ENCODE measurements at places on chromosomes 6 and 20.
A peak's percentile ranks its signal among the peaks of the same experiment; 100 is the strongest.

DNA sequence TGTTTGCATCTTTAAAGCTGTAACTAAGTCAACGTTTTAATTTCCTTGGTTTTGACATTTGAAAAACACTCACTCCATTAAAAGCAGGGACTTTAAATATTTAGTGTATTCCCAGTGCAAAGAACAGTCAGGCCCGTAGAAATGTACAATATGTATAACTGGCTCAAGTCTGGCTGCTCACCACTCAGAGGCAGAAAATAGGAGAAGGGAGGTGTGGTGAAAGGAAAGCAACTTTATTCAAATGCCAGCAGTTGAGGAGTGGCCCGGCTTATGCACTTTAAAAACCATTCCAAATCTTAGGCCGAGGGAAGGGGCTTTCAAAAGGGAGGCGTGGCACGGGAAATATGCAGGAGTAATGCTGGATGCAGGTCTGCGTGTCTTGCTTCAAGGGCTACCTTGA, 120.6 kb downstream of the TMEM200A start:
- DNase-seq = no peak

DNA sequence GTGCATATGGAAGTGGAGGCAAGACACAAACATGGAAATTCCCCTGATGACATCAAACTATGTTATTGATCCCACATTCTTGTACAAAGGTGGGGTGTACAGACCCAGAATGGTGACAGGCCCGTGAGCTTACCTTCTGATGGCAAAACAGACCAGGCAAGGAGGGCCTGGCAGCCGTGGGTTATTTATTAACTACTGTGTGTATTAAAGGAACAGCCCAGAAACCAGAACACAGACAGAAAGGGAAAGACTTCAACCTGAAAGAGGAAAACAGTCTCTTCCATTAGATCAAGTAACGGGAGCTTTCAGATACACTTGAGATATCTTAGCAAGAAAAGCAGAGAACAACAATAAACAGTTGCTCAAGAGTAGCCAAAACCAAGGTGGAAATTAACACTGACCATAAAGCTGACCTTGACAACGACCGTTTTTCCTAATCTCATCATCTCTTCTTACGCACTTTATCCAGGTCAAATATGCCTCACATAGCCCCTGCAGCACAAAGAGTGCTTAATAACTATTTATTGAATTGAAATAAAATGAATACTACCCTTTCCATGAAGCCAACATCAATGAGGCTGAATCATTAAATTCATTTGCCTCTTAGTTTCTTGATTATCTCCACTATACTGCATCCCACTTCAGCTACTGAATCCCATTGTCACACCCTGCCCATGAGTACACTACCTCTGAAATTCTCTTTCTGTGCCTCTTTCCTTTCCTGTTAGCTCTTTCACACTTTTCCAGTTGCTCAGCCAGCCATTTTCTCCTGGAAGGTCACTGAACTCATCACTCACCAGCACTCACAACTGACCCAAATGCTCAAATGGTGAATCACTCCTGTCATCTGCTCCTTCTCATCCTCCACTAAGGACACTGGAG, 67.4 kb downstream of the MOXD1 start:
- DNase-seq = no peak

DNA sequence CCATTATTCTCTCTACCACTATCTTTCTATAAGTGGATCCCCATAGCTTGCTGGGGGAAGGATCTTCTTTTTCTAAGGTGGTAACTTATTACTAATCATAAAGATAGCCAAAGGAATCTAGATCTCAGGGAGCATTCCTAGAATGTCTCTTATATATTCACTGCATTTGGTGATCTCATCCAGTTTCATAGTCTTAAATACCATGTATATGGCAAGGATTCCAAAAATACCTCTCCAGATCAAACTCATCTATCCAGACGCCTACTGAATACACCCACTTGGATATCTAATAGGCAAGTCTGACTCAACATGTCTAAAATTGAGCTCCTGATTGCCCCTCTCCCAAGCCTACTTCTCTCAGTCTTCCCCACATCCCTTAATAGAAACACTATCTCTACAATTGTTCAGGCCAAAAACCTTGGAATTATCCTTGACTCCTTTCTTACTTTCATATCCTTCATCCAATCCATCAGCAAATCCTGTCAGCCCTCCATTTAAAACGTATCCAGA, 264.4 kb downstream of the HACE1 start:
- no peak for DNase-seq

- no peak for DNase-seq
These were observed 416.6 kb downstream of the DHX35 start for GRCh38 chr20:39378776-39379175.

GRCh38 chr20:31440012-31440659, at the start of gene DEFB123:
DEFB123 (plus strand) TSS chr20:31440632; CDS start chr20:31440699, 67 bp downstream.
- no peak for DNase-seq

DNA sequence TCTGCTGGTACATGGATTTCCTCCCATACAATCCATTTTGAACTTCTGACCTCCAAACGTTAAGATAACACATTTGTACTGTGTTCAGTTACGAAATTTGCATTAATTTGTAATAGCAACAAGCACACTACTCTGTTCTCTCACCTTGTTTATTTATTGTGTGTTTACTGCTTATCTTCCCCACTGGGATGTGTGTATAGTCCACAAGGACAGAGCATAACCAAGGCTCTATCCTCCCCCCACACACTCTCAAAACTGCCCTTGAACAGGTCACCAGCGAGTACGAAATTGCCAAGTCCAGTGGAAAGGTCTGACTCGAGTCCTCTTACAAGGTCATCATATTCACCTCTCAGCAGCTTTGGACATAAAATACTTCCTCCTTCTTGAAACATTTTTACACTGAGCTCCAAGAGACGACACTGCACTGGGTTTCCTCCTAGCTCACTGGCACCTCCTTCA, 18.6 kb downstream of the ADTRP start:
- DNase-seq = no peak

- no peak for DNase-seq
These were observed 5.7 kb upstream of the ZKSCAN3 start for GRCh38 chr6:28343898-28344677.

DNA sequence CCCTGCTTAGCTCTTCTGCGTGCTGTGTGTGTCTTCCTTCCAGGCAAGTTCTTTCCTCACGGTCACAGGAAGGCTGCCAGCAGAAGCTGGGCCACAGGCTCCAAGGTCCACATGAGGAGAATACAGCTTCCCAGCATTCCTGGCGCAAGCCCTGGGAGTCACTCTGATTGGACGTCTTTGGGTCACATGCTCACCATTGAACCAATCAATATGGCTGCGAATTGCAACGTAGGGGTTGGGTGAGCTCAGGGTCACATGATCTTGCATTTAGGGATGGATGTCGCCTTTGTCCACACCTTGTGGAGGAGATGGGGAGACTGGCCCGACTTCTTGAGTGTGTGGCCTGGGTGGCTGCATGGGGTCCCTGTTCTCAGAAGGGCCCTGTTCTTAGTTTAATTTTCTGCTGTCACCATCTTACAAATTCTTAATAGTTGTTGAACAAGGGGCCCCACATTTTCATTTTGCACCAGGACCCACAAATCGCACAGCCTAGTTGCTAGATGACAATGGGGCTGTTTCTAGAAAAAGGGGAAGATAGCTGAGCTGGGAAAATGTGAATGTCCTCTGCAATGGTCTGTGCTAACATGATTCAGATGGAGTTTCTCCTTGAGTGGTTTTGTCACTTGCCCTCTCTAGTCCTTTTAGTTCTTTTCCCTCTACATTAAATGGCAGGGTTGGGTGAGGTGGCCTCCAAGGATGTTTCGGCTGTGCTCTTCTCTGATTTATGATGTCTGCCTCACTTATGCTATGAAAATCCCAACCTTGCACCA, 149.6 kb downstream of the CDH26 start:
- DNase-seq = no peak

DNA sequence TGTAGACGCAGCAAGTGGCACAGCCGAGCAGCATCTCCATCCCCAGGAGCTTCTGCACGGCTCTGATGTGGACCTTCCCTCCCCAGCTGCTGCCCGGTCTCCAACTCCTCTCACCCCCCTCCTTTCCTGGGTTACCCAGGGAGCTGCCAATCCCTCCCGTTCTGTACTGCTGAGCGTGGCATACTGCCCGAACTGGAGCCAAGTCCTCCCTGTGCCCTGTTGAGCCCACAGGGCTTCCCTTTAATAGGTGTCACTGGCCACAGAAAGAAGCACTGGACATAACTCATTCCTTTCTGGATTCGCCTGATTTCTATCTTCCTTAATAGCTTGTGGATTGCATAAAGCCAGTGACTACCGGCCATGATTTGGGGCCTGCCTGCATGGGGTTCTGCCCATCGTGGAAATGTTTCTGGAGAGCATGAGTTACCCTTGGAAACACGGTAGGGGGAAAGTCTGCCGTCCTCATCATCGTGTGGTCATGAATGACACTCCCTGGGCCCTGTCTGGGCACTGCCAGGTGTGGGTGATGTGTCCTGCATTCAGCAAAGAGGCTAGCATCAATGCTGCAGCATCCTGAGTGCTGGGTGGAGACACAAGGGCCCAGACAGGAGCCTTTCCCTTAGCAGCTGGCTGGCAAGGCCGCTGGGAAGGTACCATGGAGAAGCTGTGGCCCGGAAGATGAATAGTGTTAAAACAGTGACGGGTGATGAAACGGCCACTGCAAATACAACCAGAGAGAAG, 189.7 kb downstream of the SYNDIG1 start:
- no peak for DNase-seq

DNA sequence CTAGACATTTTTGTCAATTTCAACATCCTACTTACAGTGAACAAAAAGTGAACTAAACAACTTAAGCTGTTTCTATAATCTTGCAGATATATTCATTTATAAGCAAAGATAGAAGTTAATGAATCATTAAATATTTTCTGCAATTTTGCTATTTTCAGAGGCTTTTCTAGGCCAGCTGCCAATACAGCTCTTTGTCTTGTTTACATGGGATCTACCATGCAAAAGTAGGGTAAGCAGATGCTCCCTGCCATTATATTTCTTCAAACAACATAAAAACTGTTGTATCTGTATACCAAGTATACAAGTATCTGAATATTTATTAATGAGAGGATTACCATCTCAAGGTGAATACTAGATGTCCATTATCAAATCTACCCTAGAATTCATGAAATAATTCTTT, 15.4 kb downstream of the PNISR start:
- DNase-seq = no peak

DNA sequence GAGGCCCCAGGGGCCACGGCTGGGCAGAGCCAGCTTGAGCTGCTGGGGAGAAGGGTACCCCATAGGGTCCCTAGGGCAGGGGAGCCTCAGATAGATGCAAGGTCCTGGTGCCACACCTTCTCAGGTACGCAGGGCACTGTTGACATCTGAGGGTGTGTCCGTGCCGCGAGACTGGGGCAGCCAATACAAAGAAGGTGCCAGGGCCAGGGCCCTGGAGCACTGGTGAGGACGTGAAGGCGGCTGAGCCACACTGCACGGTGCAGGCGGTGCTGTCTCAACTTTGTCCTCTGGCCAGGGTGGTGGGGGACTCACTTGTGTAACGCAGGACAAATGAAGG, 649 bp upstream of the LRRC73 start:
- DNase-seq = no peak

DNA sequence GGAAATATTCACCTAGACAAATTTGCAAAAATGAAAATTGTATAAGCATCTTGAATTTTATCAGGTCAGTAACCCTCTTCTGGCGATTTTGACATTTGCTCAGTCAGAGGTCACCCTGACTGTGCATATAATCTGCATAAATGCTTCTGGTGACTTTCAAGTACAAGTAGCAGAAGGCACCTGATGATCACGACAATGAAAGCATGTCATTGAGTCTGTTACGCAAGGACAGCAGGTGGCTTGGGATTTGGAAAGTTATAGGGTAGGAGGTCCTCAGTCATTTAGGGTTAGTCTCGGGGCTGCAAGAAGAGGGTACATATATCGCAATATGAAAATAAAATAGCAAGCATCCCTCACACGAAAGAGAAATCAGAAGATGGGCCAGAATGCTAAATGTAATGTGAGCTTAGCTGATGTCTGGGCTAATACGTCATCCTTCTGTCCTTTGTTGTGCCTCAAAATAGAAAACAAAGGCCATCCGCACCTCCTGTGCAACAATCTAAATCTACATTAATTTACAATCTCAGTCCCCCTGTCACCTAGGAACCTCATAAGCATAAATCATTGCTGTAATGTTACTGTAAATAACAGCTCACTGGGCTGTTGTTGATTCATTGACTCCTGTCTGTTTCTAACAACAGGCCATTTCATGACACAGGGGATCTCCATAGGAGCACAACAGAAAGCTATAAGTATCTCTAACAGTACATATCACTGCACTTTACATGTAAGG, 155.2 kb upstream of the RSPO3 start:
- no peak for DNase-seq

- peak; percentile 40 for DNase-seq
These were observed 401 bp downstream of the SLC32A1 start for GRCh38 chr20:38724626-38725147.

DNA sequence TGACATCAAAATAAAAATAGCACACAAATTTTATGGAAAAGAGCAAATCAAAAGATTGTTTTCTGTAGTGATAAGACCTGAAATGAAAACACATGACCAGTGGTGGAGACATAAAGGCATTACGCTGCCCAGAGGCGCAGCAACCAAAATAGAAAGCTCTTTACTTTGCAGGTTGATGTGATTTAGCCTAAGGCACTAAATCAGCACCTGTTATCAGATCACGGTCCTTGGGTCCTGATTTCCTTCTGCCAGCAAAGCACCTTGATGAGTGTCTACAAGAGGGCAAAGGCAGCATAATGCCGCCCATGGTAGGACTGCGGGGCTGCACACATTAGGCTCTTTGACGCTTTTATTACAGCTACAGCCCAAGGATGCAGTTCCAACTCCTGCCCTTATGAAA, 19.3 kb upstream of the RAMACL start:
- DNase-seq = no peak

DNA sequence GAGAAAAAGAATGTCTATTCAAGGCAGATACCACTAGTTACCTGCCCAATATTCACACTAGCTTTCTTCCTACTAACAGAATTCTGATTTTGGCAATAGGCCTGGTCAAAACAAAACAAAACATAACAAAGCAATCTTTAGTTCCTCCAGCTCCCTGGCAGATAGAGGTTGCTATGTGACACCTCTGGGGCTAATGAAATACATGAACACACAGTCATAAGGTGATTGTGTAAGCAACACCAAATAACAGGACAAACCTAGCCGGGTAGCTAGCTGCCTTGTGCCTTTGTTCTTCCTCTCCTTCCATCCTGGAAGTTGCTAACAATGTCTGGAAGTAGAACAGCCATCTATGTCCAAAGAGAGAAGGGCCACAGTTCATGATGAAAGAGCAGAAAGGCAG, 6.0 kb upstream of the HMGN3 start:
- no peak for DNase-seq

DNA sequence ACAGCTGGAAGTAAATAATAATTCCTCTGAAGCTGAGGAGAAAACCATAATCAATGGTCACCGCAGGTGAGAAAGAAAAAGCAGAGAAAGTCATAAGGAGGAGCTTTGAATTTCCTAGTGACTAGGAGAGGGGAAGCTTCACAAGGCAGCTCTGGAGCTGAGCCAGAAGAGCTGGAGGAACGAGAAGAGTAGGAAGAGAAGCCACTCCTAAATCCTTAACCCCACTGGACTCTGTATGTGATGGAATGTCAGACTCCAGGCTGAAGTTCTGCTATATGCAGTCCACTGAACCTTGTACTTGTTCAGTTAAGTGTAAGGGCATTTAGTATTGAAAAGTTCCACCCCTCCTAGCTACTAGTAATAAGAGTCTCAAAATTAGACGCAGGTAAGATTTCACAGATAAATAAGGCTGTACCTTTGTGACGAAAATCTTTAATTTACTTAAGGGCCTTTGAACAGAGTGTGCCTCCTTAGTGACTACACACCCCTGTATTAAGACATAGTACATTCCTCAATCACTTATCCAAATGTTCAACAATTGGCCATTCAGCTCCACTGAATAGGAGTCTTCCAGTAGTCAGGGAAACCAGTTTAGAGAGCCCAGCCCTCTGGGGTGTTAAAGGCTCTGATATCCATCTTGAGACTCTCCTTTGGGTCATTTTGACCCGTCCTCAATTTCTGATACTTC, 71.4 kb upstream of the UFL1 start:
- DNase-seq = no peak

Data from activated T-cell treated with anti-CD3 and anti-CD28 coated beads, Interleukin-2, amount 50 U/mL, for 24 hours (primary cell).